Natural killer cell treated with Interleukin-12 subunit alpha and Interleukin-12 subunit beta and Interleukin-15 and Interleukin-18, amount 100 ng/mL, for 72 hours (primary cell): ENCODE measurements at places on chromosomes 7 and 10. TPM values are rescaled to one million over a fixed set of nuclear protein-coding genes. Genes with fewer than 3 reads are reported as not detected.

PNPLA8 gene
- 23.6 TPM for total RNA-seq

CAV1 gene
- total RNA-seq = not detected

GJD4 gene
- total RNA-seq = not detected

RTKN2 gene
- 0.98 TPM for total RNA-seq

FFAR4 gene
- not detected for total RNA-seq

SERPINE1 gene
- total RNA-seq = not detected

CYP26C1 gene
- total RNA-seq = 0.07 TPM

AOAH gene
- total RNA-seq = 108 TPM

LBX1 gene
- not detected for total RNA-seq

TRPV5 gene
- not detected for total RNA-seq

PRTFDC1 gene
- total RNA-seq = 0.69 TPM

NEBL gene
- not detected for total RNA-seq

CTAGE8 gene
- 0.31 TPM for total RNA-seq

CUL2 gene
- total RNA-seq = 42.8 TPM

GJC3 gene
- total RNA-seq = not detected

C7orf57 gene
- total RNA-seq = 0.56 TPM

ACHE gene
- 0.73 TPM for total RNA-seq

ERVW-1 gene
- not detected for total RNA-seq

LRRD1 gene
- not detected for total RNA-seq

SLC18A2 gene
- 0.59 TPM for total RNA-seq

SMKR1 gene
- total RNA-seq = 3.6 TPM

GATAD1 gene
- total RNA-seq = 12.1 TPM

GPR146 gene
- 8.1 TPM for total RNA-seq

CFAP69 gene
- 0.21 TPM for total RNA-seq

SAP25 gene
- total RNA-seq = 25.2 TPM

LRRN3 gene
- 1.4 TPM for total RNA-seq
